NCI-H460 (cell line): ENCODE measurements at places on chromosomes 2 and 18.

GRCh38 chr2:138559641-138560040 is 58.1 kb downstream of the SPOPL start:
- DNase-seq = no peak

- DNase-seq = no peak
Observed at GRCh38 chr2:60331115-60331809, 222.2 kb downstream of the BCL11A start.

GRCh38 chr2:176461809-176462670 is 192.8 kb downstream of the MTX2 start:
- DNase-seq = no peak

GRCh38 chr2:74070991-74071390 is 76.7 kb downstream of the BOLA3 start:
- DNase-seq = no peak

- DNase-seq = no peak
Observed at GRCh38 chr2:190062053-190062452, 476 bp downstream of the MSTN start.

- DNase-seq = no peak
Observed at GRCh38 chr2:21097331-21097730, 26.4 kb upstream of the TDRD15 start.

GRCh38 chr2:159612255-159612901 is 4.0 kb downstream of the BAZ2B start:
- DNase-seq = peak; percentile 45

- no peak for DNase-seq
Observed at GRCh38 chr2:85015653-85016360, 44.8 kb downstream of the KCMF1 start.

DNA sequence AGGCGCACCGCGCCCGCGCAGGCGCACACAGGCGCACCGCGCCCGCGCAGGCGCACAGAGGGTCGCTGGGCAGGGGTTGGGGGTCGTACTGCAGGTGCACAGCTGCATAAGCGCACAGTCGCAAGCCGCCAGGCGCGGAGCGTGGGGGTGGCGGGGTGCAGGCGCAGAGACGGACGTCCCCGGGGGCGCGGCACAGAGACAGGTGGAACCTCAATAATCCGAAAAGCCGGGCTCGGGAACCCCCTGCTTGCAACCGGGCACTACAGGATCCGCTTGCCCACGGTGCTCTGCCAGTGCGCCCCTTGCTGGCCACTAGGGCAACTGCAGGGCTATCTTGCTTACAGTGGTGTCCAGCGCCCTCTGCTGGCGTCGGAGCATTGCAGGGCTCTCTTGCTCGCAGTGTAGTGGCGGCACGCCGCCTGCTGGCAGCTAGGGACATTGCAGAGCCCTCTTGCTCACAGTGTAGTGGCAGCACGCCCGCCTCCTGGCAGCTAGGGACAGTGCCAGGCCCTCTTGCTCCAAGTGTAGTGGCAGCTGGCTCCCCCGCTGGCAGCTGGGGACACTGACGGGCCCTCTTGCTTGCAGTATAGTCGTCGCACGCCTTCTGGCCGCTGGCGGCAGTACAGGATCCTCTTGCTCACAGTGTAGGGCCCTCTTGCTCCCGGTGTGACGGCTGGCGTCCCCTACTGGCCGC is 34.9 kb downstream of the FAM110C start:
- peak; percentile 42 for DNase-seq

DNA sequence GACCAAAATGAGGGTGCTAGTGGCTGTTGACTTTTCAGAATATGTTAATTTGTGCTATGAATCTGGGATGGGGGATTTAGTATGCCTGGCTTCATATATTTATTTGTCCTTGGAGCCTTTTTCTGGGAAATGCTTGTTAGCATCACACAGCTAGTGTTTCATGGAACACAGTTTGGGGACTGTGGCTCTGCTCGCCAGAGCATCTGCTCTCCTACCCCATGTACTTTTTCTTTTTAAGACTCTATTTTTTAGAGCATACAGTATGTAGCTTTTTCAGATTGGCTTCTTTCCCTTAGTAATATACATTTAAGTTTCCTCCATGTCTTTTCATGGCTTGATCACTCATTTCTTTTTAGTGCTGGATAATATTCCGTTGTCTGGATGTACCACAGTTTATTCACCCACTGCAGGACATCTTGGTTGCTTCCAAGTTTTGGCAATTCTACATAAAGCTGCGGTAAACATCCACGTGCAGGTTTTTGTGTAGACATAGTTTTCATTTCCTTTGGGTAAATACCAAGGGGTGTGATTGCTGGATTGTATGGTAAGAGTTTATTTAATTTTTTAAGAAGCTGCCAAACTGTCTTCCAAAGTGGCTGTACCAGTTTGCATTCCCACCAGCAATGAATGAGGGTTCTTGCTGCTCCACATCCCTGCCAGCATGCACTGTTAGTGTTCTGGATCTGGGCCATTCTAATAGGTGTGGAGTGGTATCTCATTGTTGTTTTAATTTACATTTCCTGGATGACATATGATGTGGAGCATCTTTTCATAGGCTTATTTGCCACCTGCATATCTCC is 44.1 kb downstream of the EFR3B start:
- no peak for DNase-seq

- no peak for DNase-seq
Observed at GRCh38 chr2:216849987-216850386, 9.9 kb downstream of the TNP1 start.

- DNase-seq = no peak
Observed at GRCh38 chr2:195694553-195694952, 37.5 kb downstream of the SLC39A10 start.

DNA sequence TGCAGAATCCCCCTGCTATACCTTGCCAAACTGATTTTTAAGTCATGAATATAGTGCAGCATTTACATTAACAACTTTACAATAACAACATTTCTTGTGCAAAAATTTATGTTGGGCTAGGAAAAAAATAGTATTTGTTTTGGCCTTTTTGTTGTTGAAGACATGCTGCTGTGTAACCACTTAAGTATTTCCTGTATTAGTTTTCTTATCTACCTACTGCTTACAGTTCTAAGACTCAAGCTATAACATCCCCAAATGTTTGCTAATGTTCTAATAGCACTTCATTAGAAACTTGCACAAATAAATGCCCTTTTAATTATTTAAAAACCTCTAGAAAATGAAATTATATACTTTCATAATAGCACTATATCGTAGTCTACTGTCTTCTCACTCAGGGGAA is 154.3 kb upstream of the DOCK10 start:
- no peak for DNase-seq

DNA sequence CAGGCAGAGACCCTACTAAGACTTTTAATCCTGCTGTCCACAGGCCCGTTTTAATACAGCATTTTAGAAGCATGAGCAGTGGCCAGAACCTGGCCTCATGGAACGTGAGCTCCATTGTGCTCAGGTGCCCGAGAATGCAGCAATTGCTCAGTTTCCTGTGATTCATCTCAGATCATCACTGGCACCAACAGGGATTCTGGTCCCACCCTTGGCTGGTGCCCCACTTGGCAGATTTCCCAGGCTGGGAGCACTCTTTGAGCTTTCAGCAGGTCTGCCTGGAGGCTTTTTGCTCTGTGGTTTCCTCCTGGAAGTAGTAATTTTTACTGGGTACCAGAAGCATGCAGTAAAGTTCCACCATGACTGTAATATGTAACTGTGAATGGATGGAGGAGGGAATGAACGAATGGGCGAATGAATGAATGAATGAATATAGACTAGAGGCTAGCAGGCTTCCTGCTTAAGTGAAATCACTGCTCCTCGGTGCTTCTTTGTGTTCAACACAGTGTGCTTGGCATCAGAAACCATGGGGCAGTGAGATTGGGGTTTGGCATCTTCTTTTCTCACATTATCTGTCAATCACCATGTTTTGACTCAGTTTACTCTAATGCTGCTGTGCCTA is 312.9 kb downstream of the PRKCE start:
- peak; percentile 77 for DNase-seq

- DNase-seq = no peak
Observed at GRCh38 chr2:5035057-5035488, 657.1 kb upstream of the SOX11 start.

DNA sequence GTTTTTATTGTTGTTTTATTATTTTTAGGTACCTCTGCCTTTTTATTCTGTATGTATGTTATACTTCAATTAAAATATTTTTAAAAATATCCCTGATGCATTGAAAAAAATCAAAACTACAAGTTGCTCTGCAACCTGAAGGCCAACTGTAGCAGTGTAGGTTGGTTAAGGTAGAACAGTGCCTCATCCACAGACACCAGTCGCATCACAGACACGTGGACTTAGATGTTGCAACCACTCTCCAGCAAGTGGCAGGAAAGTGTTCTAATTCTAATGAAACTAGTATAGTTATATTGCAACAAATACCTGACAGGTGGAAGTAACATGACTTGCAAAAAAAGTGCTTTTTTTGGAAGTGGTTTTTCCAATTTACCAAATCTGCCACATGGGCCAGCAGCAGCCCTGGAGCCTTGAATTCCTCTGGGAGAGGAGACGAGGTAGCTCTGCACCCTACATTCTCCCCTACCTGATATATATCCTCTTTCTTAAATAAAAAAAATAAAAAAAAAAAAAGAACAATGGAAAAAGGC is 28.4 kb upstream of the SLC3A1 start:
- DNase-seq = no peak

- DNase-seq = no peak
Observed at GRCh38 chr2:98654699-98655495, 46.5 kb downstream of the UNC50 start.

DNA sequence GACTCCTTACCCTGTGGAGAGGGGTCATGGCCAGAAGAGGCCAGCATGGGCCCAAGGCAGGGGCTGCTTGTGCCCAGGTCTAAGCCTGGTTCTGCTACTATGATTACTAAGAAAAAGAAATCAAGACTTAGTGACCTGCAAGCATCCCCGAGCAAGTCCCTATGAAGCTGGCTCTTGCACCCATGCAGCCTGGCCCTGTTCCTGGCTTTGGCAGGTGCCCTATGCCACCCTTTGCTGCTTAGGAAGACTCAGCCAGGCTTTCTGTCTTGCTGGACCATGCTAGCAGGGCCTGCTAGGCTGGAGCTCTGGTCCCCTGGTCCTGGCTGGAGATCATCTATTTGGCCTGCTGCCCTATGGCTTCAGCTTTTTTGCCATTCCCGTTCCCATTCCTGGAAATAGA is 309.4 kb upstream of the EPAS1 start:
- DNase-seq = no peak

DNA sequence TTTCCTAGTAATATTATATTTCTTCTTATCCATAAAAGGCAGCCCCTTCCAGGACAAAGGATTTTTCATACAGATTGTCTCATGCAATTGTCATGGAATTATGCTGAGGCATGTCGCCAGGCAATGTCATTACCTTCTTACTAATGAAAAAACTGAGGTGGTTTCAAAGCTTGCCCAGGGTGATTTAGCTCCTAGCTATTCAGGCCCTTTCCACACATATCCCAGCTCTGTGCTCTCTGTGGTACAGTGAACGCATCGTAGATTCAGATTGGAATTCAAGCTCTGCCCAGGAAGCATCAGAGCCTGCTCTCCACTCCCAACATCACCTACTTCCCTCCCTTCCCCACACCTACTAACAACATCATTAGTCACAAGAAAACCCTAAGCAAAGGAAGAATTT is 60.1 kb downstream of the ATP8B1 start:
- no peak for DNase-seq

GRCh38 chr2:20523073-20523798 is 76.4 kb downstream of the RHOB start:
- DNase-seq = no peak

GRCh38 chr2:229884775-229885699 is 36.8 kb downstream of the TRIP12 start:
- no peak for DNase-seq

DNA sequence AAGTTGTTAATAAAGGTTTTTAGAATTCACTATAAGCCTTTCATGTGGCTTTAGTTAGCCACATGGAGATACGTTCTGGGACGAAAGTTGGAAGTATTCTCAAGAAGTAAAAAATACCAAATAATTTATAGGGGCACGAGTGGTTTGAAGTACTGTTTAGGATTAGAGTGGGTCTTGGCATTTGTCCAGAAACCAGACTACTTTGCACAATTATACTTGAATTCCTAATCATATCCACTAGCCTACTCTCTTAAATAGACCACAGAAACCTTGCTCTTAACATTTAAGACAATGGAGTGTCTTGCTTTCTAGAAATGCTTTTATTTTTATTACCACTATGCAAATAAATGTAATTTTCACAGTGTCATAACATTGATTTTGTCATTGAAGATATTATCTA is 44.6 kb downstream of the UBE2E3 start:
- no peak for DNase-seq

- DNase-seq = no peak
Observed at GRCh38 chr2:188085421-188085820, 206.3 kb upstream of the GULP1 start.

GRCh38 chr2:32652555-32653209 is 24.8 kb downstream of the TTC27 start:
- DNase-seq = no peak

DNA sequence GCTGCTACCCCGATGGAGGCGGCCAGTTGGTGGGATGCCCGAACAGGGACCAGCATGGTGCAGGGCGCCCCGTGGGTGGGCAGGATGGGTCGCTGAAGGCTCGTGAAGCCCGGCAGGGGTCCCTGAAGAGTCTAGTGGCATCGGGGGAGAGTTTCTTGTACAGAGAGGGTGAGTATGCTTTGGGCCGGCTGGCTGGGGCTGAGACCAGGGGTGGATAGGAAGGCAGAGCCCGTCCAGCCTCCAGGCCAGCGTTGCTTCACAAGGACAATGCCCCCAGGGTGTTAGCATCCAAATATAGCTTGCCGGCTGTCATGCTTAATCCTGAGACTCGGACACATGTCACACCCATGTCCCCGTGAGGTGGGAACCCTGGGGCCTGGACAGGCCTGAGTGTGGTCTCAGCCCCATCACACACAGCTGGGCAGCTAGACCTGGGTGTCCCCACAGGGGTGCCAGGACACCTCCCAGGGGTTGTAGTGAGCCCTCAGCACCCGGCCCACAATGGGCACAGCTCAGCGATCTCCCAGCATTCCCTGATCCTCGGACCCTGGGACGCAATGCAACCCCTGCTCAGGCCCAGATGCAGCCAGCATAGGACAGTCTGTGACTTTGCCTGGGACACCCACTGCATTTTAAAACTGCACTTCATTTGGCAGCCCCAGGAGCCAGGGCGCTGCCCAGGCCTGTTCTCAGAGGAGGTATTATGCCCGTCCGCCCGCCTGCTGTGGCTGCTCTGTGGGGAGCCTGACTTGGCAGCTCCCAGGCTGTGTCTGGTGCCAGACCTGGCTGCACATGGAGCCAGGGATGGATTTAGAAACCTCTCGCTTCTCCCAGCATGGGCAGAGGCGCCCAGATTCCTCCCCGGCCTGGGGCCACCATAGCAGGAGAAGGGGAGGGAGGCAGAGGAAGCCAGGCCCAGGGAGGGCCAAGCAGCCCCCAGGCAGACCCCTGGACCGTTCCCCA is 36.4 kb downstream of the RAMP1 start:
- DNase-seq = no peak
